Cardiac atrium fibroblast (primary cell): ENCODE measurements at places on chromosomes 13 and 19. TPM values are rescaled to one million over a fixed set of nuclear protein-coding genes. Genes with fewer than 3 reads are reported as not detected.

The ZNF30 gene
- 0.36 and 3.1 TPM in 2 replicates for total RNA-seq

The ZNF850 gene
- total RNA-seq = 2.3 and 2.8 TPM in 2 replicates

The ZNF556 gene
- not detected in 2 replicates for total RNA-seq

The CBLC gene
- not detected in 2 replicates for total RNA-seq

The TNNI3 gene
- not detected in 2 replicates for total RNA-seq

The PDCD2L gene
- 3.2 and 8.7 TPM in 2 replicates for total RNA-seq

The SLC39A3 gene
- 37.1 and 38.1 TPM in 2 replicates for total RNA-seq

The HSD17B14 gene
- total RNA-seq = 0.49 and 1.8 TPM in 2 replicates

The ZNF563 gene
- 2.0 and 11.7 TPM in 2 replicates for total RNA-seq
